ENCODE measurements at places on chromosomes 5 and 9. TPM values are rescaled to one million over a fixed set of nuclear protein-coding genes. Genes with fewer than 3 reads are reported as not detected.

- no peak for DNase-seq
These were observed 131.6 kb upstream of the PTGER4 start for GRCh38 chr5:40547994-40548575.

DNA sequence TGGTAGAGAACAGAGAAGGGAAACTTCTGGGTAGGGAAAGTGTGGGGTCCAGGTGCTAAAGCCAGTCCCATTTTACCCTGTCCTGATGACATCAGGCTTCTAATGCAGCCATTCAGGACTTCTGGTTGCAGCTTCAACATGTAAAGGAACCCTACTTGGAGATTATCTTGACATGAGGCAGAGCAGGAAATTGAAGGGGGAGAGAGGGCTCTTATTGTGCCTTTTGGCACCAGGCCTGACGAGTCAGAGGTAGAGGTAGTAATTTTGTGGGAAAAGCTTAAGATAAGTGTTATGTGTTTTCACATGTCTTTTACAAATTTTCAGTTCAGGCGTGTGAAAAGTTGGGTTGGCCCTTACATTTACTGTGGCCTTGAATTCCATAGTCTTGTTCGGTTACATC is 102.4 kb upstream of the APC start:
- no peak for DNase-seq

DNA sequence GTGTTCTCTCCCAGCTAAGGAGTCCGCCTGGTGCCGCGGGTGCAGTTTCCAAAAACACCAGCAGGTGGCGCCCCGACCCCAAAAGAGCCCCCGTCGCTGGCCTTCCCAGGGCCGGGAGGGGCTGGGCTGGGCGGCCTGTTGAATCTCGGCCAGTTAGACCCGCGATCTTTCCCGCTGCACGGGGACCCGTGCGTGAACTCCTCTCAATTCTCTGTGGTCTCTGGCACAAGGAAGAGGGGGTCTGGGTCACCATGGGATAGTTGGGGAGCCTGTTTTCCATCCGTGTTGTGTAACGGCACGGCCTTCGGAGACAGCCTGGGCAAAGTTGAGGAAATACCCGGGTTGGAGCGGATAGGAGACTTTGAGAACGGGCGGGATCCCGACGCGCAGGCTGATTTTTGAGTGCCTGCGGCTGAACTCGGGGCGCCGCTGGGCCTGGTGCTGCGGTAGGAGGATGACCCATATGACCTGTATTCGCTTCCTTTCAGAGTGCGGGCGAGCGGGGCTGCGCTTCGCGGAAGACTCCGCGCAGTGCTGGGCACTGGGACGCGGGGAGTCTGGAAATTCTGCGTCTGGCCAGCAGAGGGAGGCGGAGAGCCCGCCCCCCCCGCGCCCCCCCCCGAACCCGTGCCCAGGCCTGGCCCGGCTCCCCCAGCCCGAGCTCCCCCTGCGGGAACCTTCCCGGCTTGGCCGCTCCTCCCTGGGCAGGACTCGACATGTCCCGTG is 7.9 kb upstream of the PSD2 start:
- DNase-seq = peak; percentile 84

GRCh38 chr5:1568201-1568979 is 44.6 kb upstream of the LPCAT1 start:
- DNase-seq = peak; percentile 52

Gene PCDHGA9
- polyA plus RNA-seq = 6.1 TPM

GRCh38 chr9:14311171-14311949 is 2.6 kb downstream of the NFIB start:
- no peak for DNase-seq

- peak; percentile 83 for DNase-seq
These were observed 14.9 kb upstream of the FGFR4 start for GRCh38 chr5:177071666-177072385.

DNA sequence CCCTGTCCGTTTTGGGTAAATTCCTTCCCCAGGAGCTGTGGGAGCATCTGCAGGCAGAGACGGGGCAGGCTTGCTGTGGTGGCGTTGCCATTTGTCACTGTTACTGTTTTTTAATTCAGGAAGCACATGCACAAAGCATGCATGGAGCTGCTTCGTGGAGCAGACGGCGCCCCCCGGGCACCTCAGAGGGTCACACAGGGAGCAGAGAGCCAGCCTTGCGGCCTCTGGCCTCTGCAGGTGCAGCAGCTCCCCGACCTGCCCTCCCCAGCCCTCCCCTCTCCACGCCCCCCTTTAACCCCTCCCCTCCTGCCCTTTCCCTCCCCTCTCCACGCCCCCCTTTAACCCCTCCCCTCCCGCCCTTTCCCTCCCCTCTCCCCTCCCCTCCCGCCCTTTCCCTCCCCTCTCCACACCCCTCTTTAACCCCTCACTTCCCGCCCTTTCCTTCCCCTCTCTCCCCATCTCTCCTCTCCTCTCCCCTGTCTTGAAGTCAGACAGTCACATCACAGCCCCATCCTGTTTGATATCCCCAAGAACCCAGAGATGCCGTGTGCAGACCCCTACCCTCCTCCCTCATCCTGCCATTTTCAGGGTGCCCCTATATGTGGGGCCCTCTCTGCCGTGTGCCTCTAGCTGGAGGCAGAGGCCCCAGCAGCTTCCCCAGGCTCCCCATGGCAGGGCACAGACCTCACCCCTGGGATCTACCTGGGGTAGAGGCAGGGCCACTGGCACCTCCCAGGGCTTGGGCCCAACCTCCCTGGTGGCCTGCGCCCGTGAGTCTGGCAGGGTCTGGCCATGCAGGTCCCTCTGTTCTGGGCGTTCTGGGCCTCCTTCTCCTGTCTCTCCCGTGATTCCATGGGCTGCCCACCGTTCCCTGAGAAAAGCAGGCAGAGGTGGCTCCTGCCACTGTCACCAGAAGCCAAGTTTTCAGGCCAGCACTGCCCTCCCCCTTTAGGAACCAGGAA is 29.6 kb upstream of the UBAC1 start:
- DNase-seq = no peak

GRCh38 chr9:109346904-109347303 is 26.0 kb upstream of the EPB41L4B start:
- no peak for DNase-seq

- DNase-seq = no peak
These were observed 10.5 kb upstream of the GDNF start for GRCh38 chr5:37850226-37850865.

DNA sequence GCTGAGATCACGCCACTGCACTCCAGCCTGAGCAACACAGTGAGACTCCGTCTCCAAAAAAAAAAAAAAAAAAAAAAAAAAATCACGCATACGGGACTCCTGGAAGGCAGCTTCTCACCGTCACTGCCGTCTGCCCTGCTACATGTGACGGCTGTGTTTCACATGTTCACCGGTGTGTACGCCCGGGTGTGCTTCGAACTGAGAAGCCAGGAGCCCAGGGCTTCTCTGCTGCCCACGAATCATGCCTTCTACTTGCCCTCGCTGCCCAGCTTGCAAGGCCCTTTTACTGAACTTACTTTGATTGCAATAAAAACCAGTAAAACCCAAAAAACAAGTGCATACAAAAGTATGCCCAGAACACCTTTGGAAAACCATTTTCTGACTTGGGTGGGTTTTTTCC is 5.8 kb upstream of the NKD2 start:
- no peak for DNase-seq

Gene CTNND2
- 2.9 TPM for polyA plus RNA-seq

DNA sequence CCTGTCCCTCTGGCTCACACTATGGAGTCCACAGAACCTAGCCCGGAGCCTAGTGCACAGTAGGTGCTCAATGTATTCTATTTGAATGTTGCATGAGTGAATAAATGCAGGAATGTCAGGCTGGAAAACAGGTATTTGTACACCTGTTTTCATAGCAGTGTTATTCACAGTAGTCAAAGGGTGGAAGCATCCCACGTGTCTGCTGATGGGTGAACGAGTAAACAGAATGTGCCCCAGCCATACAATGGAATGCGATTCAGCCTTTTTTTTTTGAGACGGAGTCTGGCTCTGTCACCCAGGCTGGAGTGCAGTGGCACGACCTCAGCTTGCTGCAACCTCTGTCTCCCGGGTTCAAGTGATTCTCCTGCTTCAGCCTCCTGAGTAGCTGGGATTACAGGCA is 31.5 kb upstream of the IER5L start:
- DNase-seq = no peak

DNA sequence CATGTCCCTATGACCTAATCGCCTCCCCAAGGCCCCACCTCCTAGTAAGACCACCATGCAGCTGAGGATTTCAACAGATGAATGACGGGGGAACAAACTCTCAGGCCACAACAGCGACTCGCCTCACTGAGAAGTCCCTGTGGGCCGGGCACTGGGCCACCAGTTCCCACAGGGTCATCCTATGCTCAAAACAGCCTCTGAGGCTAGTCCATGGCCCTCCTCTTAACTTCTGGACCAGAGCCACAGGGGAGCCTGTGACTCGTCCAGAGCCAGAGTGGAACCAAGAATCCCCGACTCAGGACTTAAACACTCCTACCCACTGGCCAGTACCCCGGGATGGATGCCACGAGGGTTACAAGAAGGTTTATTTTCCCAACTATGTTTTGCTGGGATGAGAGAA is 12.3 kb downstream of the GFPT2 start:
- DNase-seq = no peak

DNA sequence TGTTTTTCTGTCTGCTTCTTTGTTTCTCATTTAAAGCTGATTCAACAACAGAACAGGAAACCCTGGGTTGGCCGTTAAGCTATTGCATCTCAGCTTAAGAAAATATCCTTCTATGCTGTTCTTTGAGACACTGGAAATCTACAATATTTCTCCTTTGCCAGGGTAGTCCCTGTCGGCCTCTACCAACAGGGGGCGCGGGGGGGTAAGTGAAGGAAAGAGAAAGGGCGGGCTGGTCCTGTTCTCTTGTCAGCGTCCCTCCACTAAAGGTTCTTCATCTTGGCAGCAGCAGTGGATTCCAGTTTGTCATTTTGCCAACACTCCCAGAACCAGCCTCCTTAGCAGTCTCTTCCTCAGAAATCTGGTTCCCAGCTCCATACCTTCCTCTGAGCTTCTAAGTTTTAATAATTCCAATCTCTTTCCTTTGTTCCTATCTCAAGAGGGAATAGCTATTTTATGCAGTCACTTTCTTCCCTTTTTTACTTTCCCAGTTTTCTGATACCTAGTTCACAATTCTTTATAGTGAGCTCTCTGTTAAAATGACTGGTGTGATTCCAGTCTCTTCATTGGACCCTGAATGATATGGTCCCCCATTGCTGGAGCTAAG is 222.3 kb downstream of the GLIS3 start:
- DNase-seq = no peak

Gene SLC25A2
- polyA plus RNA-seq = 0.19 TPM

GRCh38 chr5:54040804-54041203 is 269.6 kb downstream of the ARL15 start:
- DNase-seq = no peak

DNA sequence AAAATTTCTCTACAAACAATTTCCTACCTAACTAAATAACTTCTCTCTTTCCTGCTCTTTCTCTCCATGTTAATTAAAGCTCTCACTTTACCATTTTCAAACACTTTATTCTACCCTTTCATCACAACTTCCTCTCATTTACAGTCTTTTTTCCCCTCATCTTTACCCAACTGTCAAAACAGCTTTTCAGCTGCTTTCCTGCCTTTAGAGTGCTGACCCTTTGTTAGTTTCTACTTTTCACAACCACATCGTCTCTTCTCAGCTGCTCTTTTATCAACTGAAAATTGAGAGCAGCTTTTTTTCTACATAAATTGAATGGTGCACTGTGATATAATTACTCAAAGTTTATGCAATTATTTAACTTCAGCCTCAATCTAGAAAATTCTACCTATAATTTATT is 3.1 kb upstream of the HOMER1 start:
- no peak for DNase-seq

DNA sequence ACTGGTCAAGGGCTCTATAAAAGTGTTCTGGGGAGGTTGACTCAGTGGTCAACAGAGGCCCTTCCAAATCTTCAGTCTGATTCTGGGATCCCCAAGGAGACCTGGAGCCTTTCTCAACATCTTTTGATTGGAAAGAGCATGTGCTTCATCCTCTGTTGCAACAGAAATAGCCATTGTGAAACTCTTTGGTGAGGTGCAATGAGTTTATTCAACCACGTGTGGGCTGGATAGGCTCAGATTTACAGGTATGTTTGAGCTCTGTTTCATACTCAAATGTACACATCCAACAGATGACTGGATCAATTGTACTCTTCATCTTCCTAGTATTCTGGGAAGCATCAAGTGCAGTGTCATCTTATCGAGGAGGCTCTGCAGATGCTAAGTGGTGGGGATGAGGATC is 60.5 kb downstream of the CTSL start:
- no peak for DNase-seq

GRCh38 chr9:35736201-35736633 is 3.8 kb downstream of the CREB3 start:
- no peak for DNase-seq

DNA sequence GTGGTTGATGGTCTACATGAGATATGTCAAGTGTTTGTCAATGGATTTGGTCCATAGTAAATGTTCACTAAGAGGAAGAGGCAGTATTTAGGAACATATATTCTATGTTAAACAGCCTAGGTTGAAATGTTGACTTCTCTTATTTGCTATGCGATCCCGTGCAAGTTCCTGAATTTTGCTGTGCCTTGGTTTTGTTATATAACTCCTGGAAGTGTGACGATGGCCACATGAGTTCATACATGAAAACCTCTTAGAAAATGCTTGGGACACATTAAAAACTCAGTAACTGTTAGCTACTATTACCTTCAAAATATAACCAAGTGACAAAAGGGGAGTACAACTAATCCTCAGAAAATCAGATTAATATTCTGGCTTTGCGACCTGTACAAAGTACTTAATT is 21.9 kb upstream of the FBXW2 start:
- no peak for DNase-seq

DNA sequence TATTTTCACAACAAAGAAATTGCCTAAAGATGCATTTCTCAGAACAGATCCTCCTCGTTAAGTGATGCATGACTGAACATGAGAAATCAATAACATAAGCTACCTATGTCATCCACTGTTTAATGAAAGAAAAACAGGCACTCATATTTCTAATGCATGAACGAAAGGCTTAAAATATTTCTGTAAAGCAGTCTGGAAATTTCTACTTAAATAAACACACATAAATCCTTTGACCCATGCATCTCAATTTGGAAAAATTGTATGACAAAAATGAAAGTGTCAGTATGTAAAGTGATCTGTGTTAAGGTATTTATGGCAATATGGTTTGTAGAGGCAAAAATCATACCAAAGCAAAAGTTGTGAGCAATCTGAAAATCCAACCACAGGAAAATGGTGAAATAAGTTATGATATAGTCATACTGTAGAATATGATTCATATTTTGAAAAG is 399.2 kb upstream of the GRAMD2B start:
- no peak for DNase-seq

Gene HMGCS1
- polyA plus RNA-seq = 130 TPM

DNA sequence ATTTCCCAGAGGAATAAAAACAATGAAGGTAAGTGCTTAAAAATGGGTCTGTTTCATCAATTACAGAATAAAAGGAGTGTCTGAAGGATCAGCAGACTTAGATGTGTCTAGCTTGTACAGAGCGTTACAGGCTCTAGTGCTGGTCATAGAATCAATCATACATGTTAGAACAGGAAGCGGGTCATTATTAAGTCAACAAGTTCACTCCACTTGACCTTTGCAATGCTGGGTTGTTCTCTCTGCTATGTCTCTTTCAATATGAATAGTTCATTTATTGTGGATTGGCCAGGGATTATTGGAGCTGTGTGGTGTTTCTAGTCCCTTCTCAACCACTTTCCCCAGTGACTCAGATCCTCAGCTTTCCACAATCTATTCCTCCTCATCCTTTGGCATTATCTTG is 20.7 kb upstream of the EGFLAM start:
- DNase-seq = no peak

Measured in renal pelvis (tissue), 12 donors.